ENCODE measurements at places on chromosomes 1 and 21.
A peak's percentile ranks its signal among the peaks of the same experiment; 100 is the strongest.

GRCh38 chr1:107965110-107965991, at the start of gene VAV3:
Gene VAV3 (minus strand): TSS chr1:107965180. CDS start chr1:107964869, 311 bp downstream.
- peak; percentile 48 for DNase-seq

DNA sequence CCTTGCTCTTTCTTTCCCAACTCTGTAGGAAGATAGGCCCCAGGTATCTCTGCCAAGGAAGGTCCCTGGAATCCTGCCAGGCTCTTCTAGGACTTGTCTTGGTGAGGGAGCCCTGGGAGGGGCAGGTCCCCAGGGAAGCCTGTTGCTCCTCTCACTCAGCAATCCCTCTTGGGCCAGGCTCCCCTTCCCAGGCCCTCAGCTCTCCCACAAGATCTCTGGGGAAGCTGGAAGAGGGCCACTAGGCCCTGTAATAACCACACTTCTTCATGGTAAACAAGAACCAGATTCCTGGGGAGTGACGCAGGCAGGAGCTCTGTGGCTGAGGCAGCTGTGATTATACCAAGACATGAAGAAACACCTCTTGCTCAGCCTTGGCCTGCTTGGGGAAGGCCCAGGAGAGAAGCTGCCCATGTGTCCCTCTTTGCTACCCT, 9.9 kb upstream of the MAPKAPK2 start:
- DNase-seq = no peak

DNA sequence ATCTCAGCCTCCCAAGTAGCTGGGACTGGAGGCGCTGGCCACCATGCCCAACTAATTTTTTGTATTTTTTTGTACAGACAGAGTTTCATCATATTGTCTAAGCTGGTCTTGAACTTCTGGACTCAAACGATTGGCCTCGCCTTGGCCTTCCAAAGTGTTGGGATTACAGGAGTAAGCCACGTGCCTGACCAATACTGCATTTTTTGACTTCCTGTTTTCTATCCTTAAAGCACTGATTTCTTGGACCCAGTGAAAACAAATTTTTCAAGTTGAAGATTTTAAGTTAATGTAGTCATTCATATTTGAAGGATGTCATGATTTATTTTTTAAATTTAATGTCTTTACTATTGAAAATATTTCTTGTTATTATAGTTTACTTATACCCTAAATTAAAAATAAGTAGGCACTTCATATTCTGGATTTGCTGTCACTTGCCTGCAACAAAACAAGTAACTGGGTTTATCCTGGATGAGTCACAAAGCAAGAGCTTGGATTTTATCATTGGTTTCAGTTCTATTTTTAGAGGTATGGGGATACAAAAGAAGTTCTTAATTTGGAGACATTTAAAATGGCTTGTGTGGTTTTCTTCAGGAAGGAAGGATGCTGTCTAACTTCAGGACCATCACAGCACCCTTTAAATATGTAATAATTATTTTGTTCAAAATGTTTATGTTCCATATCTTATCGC, 2.2 kb upstream of the VPS45 start:
- no peak for DNase-seq

- DNase-seq = no peak
These were observed 10.1 kb upstream of the C1orf159 start for GRCh38 chr1:1125945-1126344.

DNA sequence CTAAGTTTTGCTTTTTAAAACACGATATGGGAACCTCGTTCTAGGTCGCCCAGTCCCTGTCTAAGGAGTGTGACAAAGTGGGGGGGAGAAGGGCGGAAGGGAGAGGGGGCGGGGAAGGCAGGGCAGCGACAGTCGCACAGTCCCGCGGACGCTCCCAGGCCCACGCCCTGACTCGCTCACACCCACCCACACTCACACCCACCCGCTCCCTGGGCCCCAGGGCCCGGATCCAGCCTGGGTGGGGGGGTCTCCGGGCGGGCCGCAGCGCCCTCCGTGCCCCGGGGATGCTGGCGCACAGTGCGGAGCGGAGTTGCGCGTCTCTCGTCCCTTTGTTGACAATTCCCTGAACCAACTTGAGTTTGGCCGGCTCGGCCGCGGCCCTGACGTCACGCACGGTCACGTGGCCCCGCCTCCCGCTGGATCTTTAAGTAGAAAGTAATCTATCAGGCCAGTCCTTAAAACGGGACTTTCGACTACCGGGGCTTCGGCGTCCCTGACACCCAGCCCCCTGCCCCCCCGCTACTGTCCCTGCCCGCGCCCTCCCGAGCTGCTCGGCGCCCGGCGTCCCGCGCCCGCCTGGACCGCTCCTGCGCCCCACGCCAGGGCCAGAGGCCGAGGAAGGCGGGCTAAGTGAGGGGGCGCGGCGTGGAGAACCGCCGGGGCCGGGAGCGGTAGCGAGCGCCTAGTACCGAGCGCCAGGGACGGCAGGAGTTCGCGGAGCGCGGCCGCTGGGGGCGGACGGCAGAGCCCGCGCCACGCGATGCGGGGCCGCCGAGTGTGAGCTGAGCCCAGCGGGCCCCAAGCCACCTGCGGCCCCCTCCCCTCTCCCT, at the start of gene FOXD3:
FOXD3 (plus strand) TSS at position 454 of the 830 bp plus-strand sequence. CDS start 492 bp downstream, outside the sequence.
- DNase-seq = no peak

GRCh38 chr1:66527686-66528085, 6.3 kb upstream of the SGIP1 start:
- DNase-seq = no peak

DNA sequence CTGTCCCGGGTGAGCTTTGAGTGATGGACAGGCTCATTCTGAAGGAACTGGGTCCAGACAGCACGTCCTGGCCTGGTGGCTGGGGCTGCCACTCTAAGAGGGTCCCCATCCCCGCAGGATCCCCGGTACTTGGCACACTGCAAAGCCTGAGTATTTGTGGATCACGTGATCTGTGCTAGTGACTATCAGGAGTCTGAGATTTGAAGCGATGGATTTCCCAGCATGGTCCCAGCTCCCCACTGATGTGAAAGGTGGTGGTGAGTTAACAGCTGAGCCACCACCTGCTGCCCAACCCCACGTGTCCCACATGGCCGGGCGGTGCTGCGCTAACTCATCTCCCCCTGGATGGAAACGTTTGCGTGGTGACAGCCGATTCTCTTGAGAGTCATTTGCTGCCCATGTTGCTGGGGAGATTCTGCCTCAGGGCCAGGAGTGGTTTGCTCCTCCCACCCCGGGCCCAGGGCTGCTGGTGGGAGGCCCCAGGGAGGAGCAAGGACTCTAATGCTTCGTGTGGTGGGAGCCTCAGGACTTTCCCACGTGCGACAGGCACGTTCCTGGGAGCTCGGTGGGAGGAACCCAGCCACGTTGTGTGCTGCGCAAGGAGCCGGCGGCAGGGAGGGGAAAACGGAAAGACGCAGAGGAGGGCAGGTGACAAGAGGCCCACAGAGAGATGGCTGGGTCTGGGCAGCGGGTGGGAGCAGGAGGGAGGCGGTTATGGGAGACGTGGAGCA, 15.1 kb downstream of the FAAP20 start:
- no peak for DNase-seq

DNA sequence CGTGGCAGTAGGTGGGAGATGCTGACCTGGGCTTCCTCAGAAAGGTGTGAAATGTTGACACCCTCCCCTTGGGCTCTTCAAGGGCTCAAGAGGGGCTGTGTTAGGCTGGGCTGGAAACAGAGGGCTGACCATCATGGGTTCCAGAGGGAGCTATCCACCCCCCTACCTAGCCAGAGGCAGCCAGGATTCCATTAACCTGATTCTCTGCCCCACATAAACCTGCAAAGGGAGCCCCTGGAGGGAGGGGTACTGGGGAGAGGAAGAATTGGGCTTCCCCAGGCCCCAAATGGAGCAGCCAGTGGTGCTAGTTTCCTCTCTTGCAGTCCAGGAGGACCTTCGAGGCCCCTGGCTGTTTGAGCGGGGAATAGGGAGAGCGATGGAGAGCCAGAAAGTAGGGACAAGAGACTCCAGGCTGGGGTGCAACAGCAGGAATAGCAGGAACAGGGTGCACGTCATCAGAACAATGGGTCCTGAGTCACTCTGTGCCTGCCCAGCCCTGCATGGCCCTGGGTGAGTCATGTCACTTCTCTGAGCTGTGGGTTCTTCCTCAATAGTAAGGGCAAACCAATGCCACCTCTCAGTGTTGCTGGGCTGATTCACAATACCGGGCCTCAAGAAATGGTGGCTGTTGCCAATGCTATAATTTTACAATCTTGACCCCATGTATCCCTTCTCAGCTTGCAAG, 121.2 kb downstream of the EPHB2 start:
- no peak for DNase-seq

DNA sequence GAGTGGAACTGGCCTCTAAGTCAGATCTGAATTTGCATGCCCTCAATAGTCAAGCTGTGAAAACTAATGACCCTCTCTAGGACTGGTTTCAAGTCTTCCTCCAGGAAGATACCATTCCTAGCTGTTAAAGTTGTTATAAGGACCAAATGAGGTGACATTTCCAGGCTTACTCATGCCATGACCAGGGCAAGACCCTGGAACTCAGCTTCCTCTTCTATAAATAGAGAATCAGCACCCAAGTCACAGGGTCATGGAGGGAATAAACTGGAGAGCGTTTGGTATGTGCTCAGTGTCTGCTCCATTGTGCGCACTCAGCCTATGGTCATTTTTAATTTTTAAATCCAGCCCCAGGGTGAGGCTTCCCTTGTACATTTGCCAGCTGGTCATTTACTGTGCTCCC, 2.5 kb downstream of the S100A9 start:
- DNase-seq = no peak

GRCh38 chr1:225891229-225891972, 2.5 kb upstream of the LEFTY1 start:
- DNase-seq = no peak

DNA sequence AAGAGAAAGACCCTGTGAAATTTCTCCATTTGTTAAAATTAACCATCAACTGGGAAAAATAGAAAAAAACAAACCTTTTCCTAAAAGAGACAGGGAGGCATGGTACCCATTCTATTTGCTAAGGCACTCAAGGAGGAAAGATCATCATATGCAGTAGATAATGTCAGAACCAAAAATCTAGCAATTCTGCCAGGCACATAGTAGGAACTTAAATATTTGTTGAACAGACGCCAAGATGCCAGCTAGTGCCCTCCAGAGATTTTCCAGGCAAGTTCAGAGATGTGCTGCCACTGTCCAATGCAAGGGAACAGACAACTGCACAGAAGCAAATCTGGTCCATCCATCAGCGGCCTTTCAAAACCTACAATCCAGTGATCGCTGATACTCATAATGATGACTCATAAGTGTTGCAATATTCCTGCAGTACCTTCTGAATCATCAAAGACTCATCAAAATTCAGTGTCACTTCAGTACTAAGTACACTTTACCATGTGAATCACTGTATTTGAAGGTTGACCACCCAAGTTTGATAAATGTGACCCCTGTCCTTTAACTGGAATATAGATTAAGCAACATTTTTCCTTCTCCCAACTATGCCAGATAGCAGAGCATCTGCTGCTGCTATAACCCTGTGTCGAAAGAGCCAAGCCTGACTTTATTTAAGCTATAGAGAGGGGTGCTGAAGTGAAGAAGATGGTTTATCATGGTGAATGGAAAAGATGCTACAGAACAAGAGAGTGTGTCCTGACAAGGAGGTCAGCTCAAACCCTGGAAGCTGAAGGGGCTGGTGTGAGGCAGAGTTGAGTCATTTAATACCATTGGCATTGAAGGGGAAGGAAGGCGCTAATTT, 99.1 kb downstream of the MT1HL1 start:
- no peak for DNase-seq

GRCh38 chr1:117754061-117754969, 148.5 kb downstream of the TENT5C start:
- peak; percentile 10 for DNase-seq

DNA sequence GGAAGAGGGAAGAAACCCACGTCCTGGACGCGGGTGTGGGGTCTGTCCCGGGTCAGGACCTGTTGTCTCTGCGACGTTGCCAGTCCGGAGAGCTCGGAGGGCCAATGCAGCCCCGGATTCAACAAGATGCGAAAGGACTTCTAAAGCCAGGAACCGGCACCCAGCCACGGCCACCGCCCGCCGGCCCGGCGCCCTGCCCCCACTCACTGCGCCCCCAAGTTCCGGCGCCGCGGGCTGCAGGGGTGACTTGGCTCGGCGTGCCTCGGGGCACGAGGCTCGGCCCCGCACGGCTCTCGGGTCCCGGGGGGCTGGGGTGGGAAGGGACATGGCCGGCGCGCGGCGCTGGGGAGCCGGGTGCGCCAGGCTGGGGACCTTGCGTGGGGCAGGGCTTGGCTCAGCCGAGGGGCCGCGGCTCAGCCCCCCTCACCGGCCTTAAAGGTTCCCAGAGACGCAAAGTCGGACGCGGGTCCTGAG, 51.8 kb upstream of the H6PD start:
- DNase-seq = no peak

GRCh38 chr1:109151146-109151990, 37.5 kb downstream of the ELAPOR1 start:
- DNase-seq = no peak

- DNase-seq = no peak
These were observed 12.3 kb downstream of the TAL1 start for GRCh38 chr1:47219590-47220220.

- no peak for DNase-seq
These were observed 108.7 kb downstream of the PRDM2 start for GRCh38 chr1:13808729-13809131.

DNA sequence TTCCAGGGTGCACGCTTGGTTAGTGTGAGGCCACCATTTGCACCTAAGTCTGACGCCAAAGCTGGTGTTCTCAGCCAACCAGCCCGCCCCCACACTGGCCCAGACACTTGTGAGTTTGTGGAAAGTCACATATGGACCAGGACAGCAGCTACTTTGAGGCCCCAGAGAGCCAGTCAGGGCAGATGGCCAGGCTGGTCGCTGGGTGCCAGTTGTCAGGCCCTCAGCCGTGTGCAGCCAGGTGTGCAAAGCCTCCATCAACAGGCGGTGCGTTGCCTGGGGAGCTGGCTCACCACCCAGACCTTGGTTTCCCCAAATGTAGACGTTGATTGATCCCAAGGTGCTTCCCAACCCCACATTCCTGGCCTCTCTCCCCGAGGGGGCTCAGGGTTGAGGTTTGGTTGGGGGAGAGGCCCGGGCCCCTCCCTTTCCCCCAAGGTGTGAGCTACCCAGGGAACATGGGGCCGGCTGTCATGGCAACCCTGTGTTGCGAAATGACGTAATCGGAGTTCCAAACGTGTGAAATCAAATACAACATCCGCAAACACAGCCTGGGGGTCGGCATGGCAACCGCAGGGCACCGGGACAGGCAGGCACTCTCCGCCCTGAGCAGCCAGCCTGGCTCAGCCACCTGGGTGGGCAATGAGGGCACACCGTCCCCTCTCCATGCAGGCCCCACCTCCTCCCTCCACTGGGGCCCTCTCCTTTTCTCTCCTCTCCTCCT, 42.2 kb upstream of the WNT4 start:
- DNase-seq = no peak

DNA sequence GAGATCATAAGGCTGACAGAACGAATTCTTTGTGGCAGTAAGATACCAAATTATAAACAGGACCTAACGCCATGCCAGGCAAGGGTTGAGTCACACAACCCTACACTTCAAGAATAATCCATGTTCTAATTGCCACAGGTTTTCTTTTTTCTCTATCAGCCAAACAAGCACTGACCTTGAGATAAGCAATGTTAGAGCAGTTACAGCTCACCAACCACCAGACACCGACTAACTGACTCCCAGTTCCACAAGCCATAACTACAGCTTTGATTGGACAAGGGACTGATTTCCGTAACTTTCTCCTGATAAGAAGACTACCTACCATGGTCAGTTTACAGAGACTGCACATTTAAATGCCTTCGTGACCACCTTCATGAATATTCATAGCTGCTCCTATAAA, 149.6 kb downstream of the PTPRU start:
- no peak for DNase-seq

GRCh38 chr1:17485281-17485680, 45.8 kb upstream of the RCC2 start:
- no peak for DNase-seq

- DNase-seq = no peak
These were observed 113.7 kb upstream of the IFFO2 start for GRCh38 chr1:19070197-19070651.
